Aorta (tissue), 5 donors: ENCODE measurements at places on chromosomes 4 and X. TPM values are rescaled to one million over a fixed set of nuclear protein-coding genes. Genes with fewer than 3 reads are reported as not detected.

Gene GPM6B
- total RNA-seq: 19.6 TPM

DNA sequence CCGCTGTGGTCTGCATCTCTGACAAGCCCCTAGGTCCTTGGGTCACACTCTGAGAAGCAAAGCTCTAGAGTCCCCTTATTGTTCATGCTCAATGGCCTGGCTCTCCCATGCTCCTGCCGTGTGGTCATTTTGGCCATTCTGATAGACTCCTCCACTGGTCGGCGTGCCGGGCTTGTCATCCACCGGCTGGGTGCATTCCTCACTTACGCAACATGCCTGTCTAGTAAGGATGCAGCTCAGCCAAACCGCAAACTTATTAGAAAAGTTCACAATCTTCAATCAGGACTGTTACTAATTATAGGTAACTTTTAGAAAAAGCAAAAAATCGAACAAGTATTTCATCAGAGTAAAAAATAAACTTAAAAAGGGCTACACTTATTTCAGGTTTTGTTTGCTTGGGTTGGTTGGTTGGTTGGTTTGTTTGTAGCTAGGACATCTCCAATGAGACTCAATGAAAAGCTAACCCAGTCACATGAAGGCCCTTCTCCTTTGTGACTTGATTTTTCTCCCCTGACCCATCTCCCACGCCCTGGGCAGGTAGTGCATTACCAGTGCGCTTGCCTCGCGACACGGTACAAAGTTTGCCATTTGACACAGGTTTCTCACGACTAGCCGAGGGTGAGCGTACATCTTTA, 41.0 kb downstream of the IRF2 start:
- no peaks in the 10 kb centered on the region for H3K36me3 ChIP-seq
- H3K4me1 ChIP-seq: no peaks in the 10 kb centered on the region
- H3K27ac ChIP-seq: no peak overlapping the region
- H3K4me3 ChIP-seq: no peak overlapping the region
- DNase-seq: no peak

DNA sequence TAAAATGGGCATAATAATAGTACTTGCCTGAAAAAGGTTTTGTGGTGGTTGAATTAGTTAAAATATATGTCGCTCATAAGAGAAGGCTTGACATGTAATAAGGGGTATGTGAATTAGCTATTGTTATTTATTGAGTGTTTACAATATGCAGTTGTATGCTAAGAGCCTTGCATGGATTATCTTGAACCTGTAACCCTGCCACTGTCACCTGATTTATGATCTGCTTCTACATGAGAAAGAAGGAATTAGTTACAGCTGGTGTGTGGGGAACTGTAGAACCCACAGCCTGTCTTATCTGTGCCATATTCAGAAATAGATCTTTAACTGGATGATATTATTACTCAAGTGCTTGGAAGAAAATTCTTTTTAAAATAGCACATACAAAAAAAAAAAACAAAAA, 227.7 kb downstream of the LDB2 start:
- no peak for DNase-seq
- H3K36me3 ChIP-seq: no peaks in the 10 kb centered on the region
- peaks cover 5% of the 10 kb centered on the region for H3K4me1 ChIP-seq
- H3K4me3 ChIP-seq: no peak overlapping the region

- H3K4me1 ChIP-seq: peaks cover 2% of the 10 kb centered on the region
- H3K4me3 ChIP-seq: no peak overlapping the region
- no peak overlapping the region for H3K27ac ChIP-seq
- no peaks in the 10 kb centered on the region for H3K27me3 ChIP-seq
- no peak for DNase-seq
These were observed 182.1 kb downstream of the SCFD2 start for GRCh38 chr4:53183754-53184153.

- H3K36me3 ChIP-seq: no peaks in the 10 kb centered on the region
- H3K4me1 ChIP-seq: no peaks in the 10 kb centered on the region
- no peaks in the 10 kb centered on the region for H3K27me3 ChIP-seq
- peak; percentile 73 for DNase-seq
- no peak overlapping the region for H3K27ac ChIP-seq
These were observed 159.4 kb downstream of the TRAM1L1 start for GRCh38 chr4:116925900-116926457.

GRCh38 chr4:53925050-53925605, 139.3 kb downstream of the CHIC2 start:
- H3K27ac ChIP-seq: no peak overlapping the region
- H3K4me1 ChIP-seq: no peaks in the 10 kb centered on the region
- H3K4me3 ChIP-seq: no peak overlapping the region
- no peaks in the 10 kb centered on the region for H3K36me3 ChIP-seq
- no peaks in the 10 kb centered on the region for H3K27me3 ChIP-seq
- DNase-seq: no peak

DNA sequence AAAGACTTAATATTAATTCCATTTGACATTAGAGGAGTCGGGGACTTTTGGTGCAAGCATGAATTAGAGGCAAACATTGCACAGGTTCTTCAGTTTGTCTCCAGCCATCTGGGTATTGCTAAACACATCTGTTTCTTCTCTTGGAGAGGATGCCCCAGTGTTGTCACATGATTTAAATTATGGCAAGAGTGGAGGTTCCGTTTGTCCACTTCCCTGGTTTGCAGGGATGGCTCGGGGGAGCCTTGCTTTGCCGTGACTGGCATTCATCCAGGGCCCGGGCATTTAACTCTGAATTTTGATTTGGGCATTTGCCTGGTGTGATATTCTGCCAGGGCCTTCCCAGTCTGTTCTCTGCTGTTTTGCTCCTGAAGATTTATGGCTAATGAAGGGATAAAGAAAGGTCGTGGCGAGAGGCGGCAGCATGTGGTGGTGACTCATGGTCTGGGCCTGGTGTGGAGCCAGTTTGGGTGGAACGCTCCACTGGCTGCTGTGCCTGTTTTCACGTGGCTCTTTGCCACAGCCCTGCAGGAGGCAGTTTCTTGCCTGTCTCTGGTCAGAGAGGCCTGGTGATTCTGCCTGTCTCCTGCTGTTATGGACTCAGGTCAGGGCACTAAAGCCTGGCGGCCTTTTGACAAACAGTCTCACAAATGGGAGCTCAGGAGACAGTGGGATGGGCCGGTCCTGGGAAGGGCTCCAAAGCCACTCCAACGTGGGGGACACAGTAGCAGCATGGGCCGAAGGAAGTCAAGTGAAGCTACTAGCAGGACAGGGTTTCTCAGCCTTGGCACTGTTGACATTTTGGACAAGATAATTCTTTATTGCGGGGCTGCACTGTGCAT, 99.4 kb upstream of the PGRMC2 start:
- H3K27ac ChIP-seq: no peak overlapping the region
- no peaks in the 10 kb centered on the region for H3K36me3 ChIP-seq
- H3K4me1 ChIP-seq: peaks cover 3% of the 10 kb centered on the region
- peak; percentile 95 for DNase-seq
- H3K27me3 ChIP-seq: no peaks in the 10 kb centered on the region

DNA sequence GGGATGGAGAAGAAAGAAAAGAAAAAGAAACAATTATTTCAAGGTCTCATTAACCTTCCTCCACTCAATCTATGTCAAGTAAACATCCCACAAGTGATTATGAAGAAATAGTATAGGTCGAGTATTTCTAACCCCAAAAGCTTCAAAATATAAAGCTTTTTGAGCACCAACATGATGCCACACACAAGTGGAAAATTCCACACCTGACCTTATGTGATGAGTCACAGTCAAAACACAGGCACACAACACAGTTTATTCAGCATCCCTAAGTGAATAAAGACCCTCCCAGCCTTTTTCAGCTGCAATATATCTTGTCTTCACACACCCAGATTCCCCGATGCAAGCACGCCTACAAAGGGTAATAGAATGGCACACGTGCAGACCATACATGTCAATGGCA, 51.7 kb upstream of the VEGFC start:
- H3K27me3 ChIP-seq: no peaks in the 10 kb centered on the region
- H3K36me3 ChIP-seq: no peaks in the 10 kb centered on the region
- no peak overlapping the region for H3K27ac ChIP-seq

DNA sequence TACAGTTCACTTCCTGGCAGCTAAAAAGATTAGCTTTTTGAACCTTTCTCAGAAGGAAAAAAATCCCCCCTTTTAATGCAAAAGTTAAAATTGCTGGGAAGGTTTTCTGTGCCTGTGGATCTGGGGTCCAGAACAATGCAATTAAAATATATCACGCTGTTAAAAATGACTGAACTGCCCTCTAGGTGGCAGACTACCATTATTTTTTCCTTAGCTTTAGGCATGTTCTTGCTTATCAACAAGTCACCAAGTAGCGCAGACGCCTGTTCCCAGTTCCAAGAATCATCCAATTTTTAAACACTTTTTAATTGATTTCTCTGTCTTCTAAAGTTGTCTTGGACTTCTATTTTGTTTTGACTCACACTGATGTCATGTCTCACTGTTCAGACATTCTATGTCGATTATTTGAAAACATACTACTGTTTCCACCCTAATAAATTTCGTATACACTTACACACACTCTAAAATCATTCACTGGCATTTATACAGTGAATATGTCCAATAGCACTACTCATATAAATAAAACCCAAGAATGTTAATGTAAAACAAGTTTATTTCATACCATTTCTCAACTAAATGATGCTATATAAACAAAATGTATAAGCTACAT, 661.6 kb downstream of the RAPGEF2 start:
- no peaks in the 10 kb centered on the region for H3K27me3 ChIP-seq
- H3K4me3 ChIP-seq: no peak overlapping the region
- H3K36me3 ChIP-seq: no peaks in the 10 kb centered on the region
- no peak for DNase-seq
- H3K4me1 ChIP-seq: no peaks in the 10 kb centered on the region

DNA sequence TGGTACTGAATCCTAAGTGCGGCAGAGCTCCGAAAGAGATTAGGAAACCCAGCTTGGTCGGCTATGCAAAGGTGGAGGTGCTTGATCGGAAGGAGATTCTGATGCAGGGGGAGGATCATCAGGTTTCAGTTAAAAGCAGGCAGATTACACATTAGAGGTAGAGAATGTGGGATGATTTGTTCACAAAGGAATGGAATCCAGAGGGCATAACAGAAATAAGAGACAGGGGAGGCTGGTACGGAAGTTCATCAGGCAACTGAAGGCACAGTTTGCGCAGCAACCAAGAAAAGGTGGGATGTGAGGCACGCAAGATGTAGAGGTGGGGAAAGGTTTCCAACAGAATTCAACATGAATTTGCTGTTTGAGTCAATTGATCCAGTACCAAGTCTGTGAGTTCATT, 424 bp upstream of the ZNF330 start:
- no peaks in the 10 kb centered on the region for H3K4me1 ChIP-seq
- DNase-seq: no peak
- no peaks in the 10 kb centered on the region for H3K27me3 ChIP-seq
- H3K36me3 ChIP-seq: no peaks in the 10 kb centered on the region
- H3K4me3 ChIP-seq: no peak overlapping the region
- H3K27ac ChIP-seq: no peak overlapping the region

- H3K4me3 ChIP-seq: no peak overlapping the region
- H3K27ac ChIP-seq: no peak overlapping the region
- H3K4me1 ChIP-seq: no peaks in the 10 kb centered on the region
- no peak for DNase-seq
- H3K27me3 ChIP-seq: no peaks in the 10 kb centered on the region
These were observed 67.0 kb upstream of the AGA start for GRCh38 chr4:177509226-177509745.

Gene TCEAL6
- total RNA-seq: not detected

GRCh38 chrX:71859637-71860036, 51.0 kb upstream of the NHSL2 start:
- H3K36me3 ChIP-seq: no peaks in the 10 kb centered on the region
- H3K27me3 ChIP-seq: no peaks in the 10 kb centered on the region
- no peak overlapping the region for H3K27ac ChIP-seq
- H3K4me3 ChIP-seq: no peak overlapping the region

DNA sequence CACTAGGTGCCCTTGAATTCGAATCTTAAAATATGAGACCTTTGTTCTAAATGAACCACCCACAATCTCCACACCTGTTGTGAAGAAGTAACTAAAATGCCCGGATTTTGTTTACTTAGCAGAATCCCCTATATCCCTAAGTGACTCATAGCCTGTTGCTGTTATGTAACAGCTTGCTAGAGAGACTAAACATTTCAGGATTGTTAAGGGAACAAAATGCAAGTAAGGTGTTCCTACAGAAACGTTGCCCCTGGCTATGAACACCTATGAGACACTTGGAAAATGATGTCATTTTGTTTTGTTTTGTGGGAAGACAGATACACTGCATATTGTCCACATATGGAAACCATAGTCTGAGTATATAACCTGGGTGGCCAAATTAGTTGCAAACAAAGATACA, 24.2 kb upstream of the MXRA5 start:
- H3K36me3 ChIP-seq: no peaks in the 10 kb centered on the region
- no peak overlapping the region for H3K4me3 ChIP-seq
- no peaks in the 10 kb centered on the region for H3K27me3 ChIP-seq
